ENCODE measurements at places on chromosomes 16 and 17.

DNA sequence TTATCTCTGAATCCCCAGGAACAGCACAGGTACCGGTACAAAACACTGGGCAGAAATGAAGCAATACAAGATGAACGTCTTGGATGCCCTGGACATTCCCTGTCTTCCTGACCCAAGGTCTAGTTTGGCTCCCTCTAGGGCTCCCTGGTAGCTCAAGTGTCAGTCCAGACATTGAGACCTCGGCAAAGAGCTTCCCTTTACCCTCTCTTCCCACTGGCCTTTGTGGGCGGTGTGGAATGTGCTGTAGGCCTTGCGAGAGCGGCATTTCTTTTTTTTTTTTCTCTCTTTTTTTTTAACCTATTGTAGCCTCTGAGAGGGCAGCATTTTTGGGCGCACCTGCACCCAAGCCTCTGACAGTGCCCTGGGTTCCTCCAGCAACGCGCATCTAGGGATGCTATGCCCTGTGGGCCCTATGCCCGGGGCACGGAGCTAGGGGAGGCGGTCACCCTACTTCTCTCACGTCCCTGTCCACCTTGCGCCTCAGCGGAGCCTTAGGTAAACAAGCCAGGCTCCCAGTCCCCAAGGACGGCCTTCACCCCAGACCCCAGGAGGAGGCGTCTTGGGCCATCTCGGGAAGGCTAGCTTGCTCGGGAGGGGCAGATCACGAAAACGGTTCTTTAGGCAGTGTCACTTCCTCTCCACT lies 1.2 kb upstream of the NFATC3 start:
- DNase-seq, result no peak

GRCh38 chr17:66655861-66656260 lies 179.1 kb upstream of the CACNG5 start:
- peak; percentile 31 for DNase-seq

DNA sequence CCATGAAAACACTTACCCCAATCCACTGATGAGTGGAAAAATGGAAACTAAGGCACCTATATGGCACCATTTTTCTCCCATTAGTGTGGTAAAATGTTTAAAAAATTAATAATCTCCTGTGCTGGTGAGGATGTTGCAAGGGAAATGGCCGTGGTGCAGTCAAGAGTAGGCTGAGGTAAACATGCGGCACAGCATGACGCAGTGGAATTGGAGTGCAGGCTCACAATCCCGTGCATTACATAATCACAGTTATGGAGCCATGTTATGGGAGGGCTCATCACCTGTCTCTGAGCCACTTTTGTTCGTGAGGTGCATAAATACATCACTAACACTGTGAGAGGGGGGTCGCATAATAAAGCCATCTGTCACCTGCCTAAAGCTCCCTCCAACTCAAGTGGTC lies 164.4 kb upstream of the XYLT1 start:
- no peak for DNase-seq

DNA sequence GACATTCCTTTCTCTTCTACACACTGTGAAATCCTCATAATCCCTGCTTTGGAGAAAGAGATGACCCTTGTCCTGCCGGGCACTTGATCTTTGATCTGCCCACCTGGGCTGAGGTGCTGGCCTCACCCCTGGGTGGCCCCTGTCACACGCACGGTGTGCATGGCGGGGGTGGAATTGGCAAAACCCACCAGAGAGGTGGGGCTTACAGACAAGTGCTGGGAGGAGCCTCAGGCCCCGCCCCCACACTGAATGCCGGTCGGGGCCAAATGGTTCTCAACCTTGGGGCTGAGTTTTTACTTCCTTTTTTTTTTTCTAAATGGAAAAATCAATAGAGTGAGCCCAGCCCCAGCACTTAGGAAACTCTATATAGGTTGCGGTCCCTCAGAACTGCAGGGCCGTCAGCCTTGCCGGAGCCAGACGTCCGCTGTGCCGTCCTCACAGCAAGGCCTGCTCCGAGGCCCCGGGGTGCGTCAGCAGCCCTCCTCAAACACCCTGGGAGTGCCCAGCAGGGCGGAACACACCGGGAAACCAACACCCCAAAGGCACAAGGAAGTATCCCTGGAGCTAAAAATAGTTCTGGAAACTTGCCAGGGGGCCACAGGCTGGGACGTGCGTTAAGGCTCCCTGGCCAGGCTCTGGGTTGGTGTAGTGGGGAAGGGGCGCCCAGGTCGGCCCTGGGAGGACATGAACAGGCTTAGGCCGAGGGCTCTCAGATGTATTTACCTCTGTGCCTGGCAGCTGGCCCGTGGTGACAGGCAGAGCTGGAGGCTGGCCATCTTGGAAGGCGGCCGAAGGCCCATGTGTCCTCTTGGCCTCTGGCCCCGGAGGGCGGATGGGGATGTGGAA lies 11.0 kb downstream of the GPRC5C start:
- DNase-seq, result no peak

GRCh38 chr17:691423-691822 lies 23.2 kb downstream of the VPS53 start:
- no peak for DNase-seq

DNA sequence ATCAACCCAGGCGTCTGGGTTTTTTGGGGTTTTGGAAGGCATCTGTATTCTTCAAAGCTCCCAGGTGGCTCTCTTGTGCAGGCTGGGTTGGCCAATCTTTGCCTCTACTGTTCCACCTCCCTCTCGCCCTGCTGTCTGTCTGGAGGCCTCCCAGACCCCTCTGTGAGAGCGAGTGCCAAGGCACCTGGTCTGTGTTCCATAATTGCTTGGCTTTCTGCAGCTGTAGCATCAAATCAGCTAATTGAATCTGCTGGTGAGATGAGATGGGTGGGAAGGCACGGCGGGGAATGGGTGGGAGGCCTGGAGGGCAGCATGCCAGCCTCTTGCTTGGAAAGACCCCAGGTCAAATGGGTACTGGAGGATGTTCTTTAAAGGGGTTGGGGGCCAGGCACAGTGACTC lies 52.5 kb upstream of the CLEC19A start:
- DNase-seq, result no peak

- DNase-seq, result no peak
Observed at GRCh38 chr16:55470533-55471371, 8.2 kb upstream of the MMP2 start.

DNA sequence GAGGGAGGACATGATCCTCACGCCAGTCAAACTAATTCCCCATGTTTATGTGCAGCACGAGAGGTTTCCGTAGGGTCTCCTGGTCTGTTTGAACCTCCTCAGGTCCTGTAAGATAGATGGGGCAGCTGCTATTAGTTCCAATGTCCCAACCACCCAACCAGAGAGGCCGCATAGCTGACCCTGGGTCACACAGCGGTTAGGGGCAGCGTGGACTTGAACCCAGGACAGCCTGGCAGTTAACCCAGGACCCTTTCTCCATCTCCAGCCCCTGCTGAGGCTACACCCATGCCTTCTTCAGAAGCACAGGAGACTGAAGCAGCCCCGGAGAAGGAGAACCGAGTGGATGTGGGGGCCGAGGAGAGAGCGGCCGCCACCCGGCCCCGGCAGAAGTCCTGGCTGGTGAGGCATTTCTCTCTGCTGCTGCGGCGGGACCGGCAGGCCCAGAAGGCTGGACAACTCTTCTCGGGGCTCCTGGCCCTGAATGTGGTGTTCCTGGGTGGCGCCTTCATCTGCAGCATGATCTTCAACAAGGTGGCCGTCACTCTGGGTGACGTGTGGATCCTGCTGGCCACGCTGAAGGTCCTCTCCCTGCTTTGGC lies 5.5 kb downstream of the OTOP3 start:
- DNase-seq, result no peak

DNA sequence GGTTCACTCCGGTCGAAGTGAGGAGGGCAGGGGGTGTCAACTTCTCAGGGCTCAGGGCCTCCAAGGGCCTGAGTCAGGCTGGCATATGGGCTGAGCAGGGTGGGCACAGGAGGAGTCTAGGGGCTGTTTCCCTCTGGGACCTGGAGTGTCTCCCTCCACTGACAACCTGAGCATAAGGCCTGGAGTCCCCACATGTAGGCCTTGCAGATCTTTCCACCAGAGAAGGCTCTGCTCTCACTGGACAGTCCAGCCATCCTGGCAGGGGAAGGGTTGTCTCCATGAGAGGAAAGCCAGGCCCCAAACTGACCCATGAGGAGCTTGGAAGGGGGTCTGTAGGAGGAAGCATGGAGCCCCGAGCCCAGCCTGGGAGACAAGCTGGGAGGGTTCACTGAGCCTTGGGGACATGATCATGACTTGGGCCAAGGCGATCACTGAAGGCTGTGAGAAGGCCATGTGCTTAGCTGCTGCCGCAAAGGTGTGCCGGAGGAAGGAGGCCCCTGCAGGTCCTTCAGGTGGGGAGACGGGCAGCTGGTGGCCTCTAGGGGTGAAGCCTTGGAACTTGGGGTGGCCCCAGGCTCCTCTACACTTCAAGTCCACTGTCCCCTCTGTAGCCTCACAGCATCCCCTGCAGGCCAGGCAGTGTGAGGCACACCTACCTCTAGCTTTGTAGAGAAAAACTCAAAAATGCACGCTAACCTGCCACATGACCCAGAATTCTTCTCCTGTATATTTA lies 9.9 kb downstream of the CMTM2 start:
- DNase-seq, result peak; percentile 75

DNA sequence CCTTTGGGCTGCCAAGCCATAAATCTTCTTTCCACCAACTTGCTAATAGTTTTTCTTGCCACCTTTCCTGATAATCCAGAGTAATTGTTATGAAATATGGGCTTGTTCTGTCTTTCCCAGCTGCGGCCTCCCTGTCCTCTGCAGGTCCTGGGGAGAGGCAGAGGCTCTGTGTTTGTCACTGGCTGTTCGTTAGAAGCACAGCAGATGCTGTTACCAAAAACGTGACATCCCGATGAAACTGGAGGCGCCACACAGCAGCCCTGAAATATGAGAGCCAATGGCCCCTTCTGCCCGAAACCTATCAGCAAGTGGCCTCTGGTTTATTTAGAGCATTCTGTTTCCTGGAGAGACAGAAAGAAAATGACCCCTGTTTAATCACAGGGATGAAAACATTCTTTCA lies 115.1 kb upstream of the ANKFN1 start:
- DNase-seq, result no peak

GRCh38 chr16:74165566-74166080 lies 131.0 kb upstream of the PSMD7 start:
- DNase-seq, result no peak

GRCh38 chr16:89168381-89169189 lies 3.0 kb upstream of the CDH15 start:
- no peak for DNase-seq

DNA sequence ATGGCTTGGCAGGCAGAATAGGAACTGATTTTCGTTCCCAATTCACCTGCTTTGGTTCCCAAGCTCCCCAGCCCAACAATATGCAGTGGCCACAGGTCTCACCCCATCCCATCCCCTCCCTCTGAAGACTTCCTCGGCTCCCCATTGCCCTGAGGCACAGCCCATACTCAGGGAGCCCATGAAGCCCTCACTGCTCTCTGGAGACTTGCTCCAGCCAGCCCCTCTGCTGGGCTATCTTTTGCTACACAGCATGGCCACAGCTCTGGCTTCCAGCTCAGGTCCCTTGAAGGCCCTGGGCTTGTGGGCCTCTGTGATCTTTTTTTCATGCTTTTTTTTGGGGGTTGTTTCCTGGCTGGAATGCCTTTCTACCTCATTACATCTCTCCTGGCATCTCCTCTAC lies 8.5 kb upstream of the RNF222 start:
- no peak for DNase-seq

- DNase-seq, result no peak
Observed at GRCh38 chr17:70855401-70856054, 686.2 kb downstream of the KCNJ2 start.

GRCh38 chr16:81707411-81708265 lies 71.5 kb upstream of the PLCG2 start:
- no peak for DNase-seq

GRCh38 chr17:801660-802059 lies 19.5 kb downstream of the MRM3 start:
- DNase-seq, result no peak

GRCh38 chr16:17356243-17356933 lies 114.4 kb downstream of the XYLT1 start:
- DNase-seq, result no peak

DNA sequence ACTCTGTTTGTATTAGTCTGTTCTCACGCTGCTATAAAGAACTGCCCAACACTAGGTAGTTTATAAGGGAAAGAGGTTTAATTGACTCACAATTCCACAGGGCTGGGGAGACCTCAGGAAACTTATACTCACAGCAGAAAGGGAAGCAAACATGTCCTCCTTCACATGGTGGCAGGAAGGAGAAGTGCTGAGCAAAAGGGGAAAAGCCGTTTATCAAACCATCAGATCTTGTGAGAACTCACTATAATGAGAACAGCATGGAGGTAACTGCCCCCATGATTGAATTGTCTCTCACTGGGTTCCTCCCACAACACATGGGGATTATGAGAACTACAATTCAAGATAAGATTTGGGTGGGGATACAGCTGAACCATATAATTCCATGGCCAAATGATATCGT lies 30.9 kb downstream of the ABCC1 start:
- DNase-seq, result no peak

DNA sequence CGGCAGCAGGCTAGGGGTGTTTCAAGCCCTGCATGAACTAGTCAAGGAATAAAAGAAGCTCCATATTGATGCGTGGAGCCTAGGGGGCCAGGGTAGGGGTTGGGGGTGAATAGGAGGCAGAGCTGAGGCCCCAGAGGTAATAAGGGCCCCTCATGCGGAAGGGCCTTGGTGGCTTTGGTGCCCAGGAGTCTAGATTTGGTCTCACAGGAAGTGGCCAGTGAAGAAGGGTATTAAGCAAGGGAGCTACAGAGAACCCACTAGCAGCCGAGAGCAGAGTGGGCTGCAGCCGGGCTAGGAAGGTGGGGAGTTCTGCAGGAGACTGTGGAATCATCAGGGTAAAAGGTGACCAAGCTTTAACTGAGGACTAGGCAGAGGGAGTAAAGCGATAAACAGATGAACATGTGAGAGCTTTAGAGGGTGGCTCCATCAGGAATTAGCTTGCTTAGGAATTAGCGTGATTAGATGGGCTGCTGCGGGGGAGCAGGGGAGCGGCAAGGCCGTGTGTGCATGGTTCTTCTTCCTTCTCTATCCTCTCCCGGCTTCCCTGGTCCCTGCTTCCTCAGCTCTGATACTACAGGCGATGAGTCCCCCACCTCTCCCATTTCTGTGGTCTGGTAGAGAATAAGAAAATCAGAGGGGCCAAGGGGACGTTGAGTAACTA lies 9.8 kb downstream of the GNGT2 start:
- DNase-seq, result no peak

Measured in CD4-positive, alpha-beta T cell treated with Interleukin-4 for 4 hours (primary cell).